ENCODE measurements at places on chromosomes 3 and 15. TPM values are rescaled to one million over a fixed set of nuclear protein-coding genes. Genes with fewer than 3 reads are reported as not detected.

- H3K4me3 ChIP-seq: no peak overlapping the region
- H3K4me1 ChIP-seq: peaks cover 5% of the 10 kb centered on the region
- no peaks in the 10 kb centered on the region for H3K36me3 ChIP-seq
- no peak overlapping the region for H3K27ac ChIP-seq
- H3K27me3 ChIP-seq: no peaks in the 10 kb centered on the region
These were observed 88.7 kb upstream of the C15orf39 start for GRCh38 chr15:75112848-75113492.

GRCh38 chr3:111627092-111627491, 31.9 kb upstream of the ZBED2 start:
- no peak overlapping the region for H3K4me3 ChIP-seq
- no peak for DNase-seq
- H3K27me3 ChIP-seq: no peaks in the 10 kb centered on the region

GRCh38 chr15:89806559-89807550, 7.8 kb downstream of the ANPEP start:
- DNase-seq: no peak
- no peak overlapping the region for H3K27ac ChIP-seq
- H3K4me1 ChIP-seq: no peaks in the 10 kb centered on the region

Gene CIDEC
- 10.9 TPM for total RNA-seq

Gene HIGD2B
- not detected for total RNA-seq

DNA sequence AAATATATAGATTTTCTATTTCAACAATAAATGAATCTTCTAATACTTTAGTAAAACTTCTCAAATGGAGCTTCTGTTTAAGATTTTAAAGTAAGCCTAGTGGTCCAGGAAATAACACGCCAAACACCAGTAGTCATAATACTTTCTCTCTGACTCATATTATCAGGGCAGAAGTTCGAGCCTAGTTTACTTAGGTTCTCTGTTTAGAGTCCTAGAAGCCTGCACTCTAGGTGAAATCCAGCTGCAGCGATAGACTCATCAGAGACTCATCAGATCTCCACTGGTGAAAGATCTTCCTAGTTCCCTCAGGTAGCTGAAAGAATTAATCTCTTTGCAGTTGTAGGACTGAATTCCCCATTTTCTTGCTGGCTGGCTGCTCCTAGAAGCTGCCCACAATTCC, 552.5 kb upstream of the ROBO2 start:
- H3K4me1 ChIP-seq: no peaks in the 10 kb centered on the region
- no peak for DNase-seq
- H3K27ac ChIP-seq: no peak overlapping the region

DNA sequence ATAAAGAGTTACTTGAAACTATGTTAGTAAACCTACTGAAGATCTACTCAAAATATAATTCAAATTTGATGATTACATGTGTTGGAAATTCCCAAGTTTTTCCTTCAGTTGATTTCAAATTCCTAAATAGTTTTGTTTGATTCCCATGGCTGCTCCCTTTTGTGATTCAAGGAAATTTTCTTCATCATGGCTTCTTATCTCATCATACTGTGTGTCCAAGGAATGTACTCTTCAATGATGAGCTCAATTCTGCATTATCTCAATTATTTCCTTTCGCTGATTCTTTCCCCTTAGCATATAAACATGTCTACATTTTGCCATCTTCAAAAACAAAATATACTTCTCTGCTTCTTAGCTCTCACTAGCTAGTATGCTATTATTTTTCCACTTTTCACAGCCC, 460.4 kb upstream of the NAALADL2 start:
- no peak overlapping the region for H3K27ac ChIP-seq
- no peaks in the 10 kb centered on the region for H3K36me3 ChIP-seq
- no peaks in the 10 kb centered on the region for H3K4me1 ChIP-seq
- H3K27me3 ChIP-seq: no peaks in the 10 kb centered on the region

Gene PDZRN3
- 172 TPM for total RNA-seq

DNA sequence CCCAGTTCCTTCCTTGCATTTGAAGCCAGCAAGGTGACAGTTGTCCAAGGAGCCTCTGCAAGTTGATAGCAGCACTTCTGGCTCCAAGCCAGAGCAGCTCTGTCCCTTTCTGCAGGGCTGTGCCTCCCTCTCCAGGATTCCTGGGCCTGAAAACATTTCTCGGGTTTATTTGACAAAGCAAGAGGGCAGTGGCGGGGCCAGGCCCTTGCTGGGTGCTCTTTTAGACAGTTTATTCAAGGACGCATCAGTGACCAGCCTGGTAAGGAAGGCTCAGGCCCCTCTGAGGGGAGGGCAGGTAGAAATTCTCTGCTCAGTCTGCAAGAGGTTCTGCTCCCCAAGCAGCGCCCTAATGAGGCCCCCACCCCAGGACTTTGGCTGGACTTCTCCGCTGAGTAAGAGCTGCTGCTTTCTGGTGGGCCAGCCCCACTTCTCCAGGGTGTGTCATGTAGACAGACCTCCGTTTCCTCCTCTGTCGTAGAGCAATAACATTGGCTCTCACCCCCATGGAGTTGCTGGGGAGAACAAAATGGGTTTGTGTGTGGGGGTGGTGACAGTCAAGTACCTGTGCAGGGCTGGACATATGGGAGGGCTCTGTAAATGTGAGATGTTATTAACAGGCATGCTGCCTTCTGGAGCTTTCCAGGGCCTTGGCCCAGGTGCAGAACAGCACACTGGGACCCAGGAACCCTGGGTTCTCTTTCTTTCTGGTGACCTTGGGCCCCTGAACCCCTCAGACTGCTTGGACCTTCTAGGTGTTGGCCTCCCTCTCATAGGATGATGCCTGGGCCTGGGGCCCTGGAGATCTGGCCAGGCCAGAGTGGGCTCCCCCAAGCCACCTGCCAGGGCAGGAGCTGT, 146.2 kb upstream of the TLE3 start:
- no peaks in the 10 kb centered on the region for H3K36me3 ChIP-seq
- H3K27ac ChIP-seq: no peak overlapping the region

Gene KNG1
- not detected for total RNA-seq

DNA sequence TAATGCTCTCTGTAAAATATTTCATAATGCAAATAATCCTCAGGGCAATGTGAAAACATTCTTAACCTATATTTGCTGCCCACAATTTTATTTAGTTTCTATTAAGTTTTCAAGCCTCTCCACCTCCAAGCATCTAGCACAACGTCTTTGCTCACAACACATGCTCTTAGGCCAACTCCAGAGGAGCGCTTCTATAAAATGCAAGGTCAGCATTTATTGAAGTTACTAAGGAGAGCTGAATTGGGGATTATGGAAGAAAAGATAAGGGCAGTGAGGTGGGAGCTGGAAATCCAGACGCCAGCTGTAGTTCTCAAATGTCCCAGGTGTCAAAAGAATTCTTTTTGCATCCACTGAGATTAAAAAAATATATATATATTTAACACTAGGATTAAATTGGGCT, 996 bp downstream of the RABL3 start:
- no peaks in the 10 kb centered on the region for H3K27me3 ChIP-seq
- H3K4me1 ChIP-seq: no peaks in the 10 kb centered on the region
- no peak for DNase-seq
- H3K27ac ChIP-seq: no peak overlapping the region

- H3K4me3 ChIP-seq: no peak overlapping the region
- H3K27ac ChIP-seq: no peak overlapping the region
- no peaks in the 10 kb centered on the region for H3K27me3 ChIP-seq
- DNase-seq: no peak
These were observed 11.1 kb downstream of the RBMS3 start for GRCh38 chr3:29291982-29292363.

- no peaks in the 10 kb centered on the region for H3K27me3 ChIP-seq
- H3K4me1 ChIP-seq: no peaks in the 10 kb centered on the region
- H3K36me3 ChIP-seq: no peaks in the 10 kb centered on the region
- no peak overlapping the region for H3K4me3 ChIP-seq
These were observed 362.1 kb downstream of the LRRC3B start for GRCh38 chr3:26984416-26985390.

Gene IL5RA
- under 0.01 TPM for total RNA-seq

DNA sequence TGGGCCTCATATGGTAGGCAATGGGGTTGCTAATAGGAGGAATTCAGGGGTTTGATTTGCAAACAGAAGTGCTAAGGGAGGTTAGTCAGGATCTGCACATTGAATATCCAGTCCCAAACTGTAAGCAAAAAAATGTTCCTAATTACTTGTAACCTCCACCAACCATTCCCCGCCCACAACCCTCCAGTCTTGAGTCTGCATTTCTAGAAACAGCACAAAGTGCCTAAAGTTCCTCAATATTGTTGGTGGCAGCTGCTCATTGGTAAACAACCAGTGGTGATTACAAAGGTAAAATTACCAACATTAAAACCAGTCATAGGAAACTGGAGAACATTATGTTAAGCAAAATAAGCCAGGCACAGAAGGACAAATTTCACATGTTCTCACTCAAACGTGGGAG, 18.9 kb downstream of the HDC start:
- H3K4me1 ChIP-seq: no peaks in the 10 kb centered on the region
- H3K27me3 ChIP-seq: no peaks in the 10 kb centered on the region
- no peaks in the 10 kb centered on the region for H3K36me3 ChIP-seq
- no peak overlapping the region for H3K4me3 ChIP-seq
- DNase-seq: no peak

DNA sequence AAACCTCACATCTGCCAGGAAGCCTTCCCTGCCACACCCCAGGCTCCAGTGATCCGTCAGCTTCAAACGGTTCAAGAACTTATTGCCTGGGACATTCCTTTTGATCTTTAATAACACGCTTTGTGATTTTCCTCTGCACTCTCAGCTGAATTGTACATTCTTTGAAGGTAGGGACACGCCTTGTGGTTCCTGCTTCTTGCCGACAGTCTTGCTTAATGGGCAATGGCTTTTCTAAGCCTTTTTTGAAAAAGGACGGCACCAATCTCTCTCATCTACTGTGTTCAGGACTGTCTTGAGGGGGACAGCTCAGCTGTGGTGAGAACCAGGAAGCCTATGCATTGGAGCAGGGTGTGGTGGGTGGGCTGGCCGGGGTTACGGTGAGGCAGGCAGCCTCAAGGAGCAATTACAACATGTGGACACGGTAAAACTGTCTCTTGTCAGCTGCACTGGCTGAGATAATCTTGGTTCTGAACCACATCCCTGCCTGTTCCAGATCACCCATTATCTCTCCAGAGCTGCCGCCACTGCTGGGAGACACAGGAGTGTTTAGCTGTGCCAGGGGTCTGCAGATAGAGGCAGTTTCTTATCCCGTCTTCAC, 46.0 kb upstream of the GLCE start:
- H3K4me1 ChIP-seq: no peaks in the 10 kb centered on the region
- H3K4me3 ChIP-seq: no peak overlapping the region
- DNase-seq: no peak

GRCh38 chr3:143167969-143168854, 48.6 kb downstream of the CHST2 start:
- H3K27ac ChIP-seq: no peak overlapping the region
- H3K4me1 ChIP-seq: no peaks in the 10 kb centered on the region
- no peak for DNase-seq
- H3K27me3 ChIP-seq: no peaks in the 10 kb centered on the region
- H3K36me3 ChIP-seq: no peaks in the 10 kb centered on the region

- H3K27ac ChIP-seq: no peak overlapping the region
- H3K36me3 ChIP-seq: no peaks in the 10 kb centered on the region
- no peaks in the 10 kb centered on the region for H3K4me1 ChIP-seq
- DNase-seq: no peak
- H3K4me3 ChIP-seq: no peak overlapping the region
These were observed 353.6 kb downstream of the CNTN4 start for GRCh38 chr3:2452249-2452648.

Gene GPR87
- not detected for total RNA-seq

Gene NCKIPSD
- 29.3 TPM for total RNA-seq

DNA sequence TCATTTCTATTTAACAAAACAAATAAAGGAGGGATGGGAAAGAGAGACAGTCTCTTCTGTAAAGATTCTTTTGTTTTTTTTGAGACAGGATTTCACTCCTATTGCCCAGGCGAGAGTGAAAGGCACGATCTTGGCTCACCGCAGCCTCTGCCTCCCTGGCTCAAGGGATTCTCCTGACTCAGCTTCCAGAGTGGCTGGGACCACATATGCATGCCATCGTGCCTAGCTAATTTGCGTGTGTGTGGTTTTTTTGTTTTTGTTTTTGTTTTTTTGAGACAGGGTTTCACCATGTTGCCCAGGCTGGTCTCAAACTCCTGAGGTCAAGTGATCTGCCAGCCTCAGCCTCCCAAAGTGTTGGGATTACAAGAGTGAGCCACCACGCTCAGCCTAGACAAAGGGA, 23.3 kb downstream of the STAG1 start:
- no peaks in the 10 kb centered on the region for H3K36me3 ChIP-seq
- H3K4me3 ChIP-seq: no peak overlapping the region
- no peak for DNase-seq

Gene GOLGA8K
- total RNA-seq: 0.36 TPM

Data from sigmoid colon (tissue), 7 donors.